C1 segment of cervical spinal cord (tissue), 14 donors: ENCODE measurements at places on chromosomes 11 and 22.

DNA sequence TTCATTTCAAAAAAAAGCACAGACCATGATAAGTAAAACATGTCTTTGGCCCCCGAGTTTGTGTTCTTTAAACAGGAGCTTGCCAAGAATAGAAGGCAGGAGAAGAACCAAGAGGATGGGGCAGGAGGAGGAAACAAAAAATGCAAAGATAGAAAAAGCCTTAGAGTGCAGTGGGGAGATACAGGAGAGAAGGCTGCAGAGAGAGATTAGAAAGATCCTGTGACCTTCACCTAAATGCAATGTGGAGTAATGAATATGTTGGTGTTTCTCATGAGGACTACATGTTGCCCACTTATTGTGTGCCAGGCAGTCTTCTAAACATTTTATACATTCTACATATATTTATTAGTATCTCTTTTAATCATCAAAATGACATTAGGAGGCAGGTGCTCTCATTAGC is 2.3 kb upstream of the APLNR start:
- DNase-seq: no peak

DNA sequence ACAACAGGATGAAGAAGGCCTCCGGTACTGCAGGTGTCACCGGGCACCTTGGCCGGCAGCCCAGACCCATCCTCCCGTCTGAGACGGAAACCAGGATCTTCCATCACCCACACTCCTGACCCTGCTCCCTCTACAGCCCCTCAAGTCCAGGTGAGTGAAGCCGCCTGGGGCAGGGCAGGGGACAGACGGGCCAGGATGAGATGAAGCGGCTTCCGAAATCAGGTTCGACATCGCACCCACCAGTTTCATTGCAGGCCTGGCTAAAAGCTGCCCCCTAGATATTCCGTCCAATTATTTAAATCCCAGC is 639.1 kb downstream of the TBC1D22A start:
- DNase-seq: no peak

GRCh38 chr11:124716591-124716990 is 23.2 kb upstream of the NRGN start:
- DNase-seq: no peak

DNA sequence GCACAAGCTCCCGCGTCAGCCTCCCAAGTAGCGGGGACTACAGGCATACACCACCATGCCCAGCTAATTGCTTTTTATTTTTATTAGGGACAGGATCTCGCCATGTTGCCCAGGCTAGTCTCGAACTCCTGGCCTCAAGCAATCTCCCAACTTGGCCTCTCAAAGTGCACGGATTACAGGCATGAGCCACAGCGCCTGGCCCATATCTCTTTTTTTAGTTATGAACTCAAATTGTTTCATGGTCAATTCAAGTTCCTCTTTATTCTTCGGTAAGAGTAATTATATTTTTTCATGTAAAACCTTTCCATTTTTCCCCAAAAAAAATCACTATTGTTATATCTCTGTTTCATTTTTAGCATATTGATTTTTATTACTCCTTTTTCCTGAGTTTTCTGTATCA is 25.5 kb downstream of the FCHSD2 start:
- no peak for DNase-seq

GRCh38 chr11:87878373-87878825 is 296.8 kb downstream of the RAB38 start:
- DNase-seq: no peak

- DNase-seq: no peak
Measured at GRCh38 chr22:38965614-38966379, 8.4 kb downstream of the APOBEC3A start.

DNA sequence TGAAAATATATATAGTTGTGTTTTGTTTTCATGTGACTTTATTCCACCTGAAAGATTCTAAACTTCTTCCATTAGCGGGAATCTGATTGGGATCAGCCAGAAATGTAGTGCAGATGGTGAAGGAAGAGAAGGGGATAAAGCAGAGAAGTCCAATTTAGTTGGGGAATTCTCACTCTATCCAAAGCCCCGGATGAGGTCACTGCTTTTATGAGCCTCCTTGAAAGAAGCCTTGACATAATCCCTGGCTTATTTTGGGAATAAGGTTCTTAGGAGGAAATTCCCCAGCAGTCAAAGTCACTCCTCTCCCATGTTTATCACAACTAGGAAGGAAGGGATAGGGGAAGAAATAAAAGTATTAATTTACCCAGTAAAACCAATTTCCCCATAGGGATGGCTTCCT is 41.1 kb downstream of the OSBP start:
- no peak for DNase-seq

- no peak for DNase-seq
Measured at GRCh38 chr22:37080438-37080837, 28.9 kb downstream of the KCTD17 start.

- no peak for DNase-seq
Measured at GRCh38 chr11:60771879-60772525, 13.1 kb upstream of the MS4A10 start.

GRCh38 chr11:73182824-73183321 is 35.2 kb upstream of the P2RY2 start:
- no peak for DNase-seq

GRCh38 chr11:122668562-122669090 is 13.1 kb downstream of the UBASH3B start:
- DNase-seq: no peak

GRCh38 chr11:74220376-74220775 is 49.3 kb downstream of the PPME1 start:
- no peak for DNase-seq

DNA sequence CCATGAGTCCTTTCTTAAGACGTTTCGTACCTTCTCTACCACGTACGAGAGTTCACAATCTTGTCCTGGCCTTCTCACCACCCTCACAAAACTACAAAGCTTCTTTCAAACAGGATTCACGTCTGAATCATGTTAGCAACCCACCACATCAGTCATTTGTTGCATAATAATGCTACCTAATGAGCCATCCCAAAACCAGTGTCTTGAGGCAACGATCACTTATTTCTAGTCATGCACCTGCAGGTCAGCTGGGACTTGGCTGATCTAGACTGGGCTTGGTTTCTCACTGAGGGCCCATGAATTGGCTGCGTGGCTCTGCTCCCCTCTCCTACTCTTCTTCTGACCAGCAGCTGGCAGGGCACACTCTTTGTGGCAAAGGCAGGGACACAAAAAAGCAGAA is 28.3 kb downstream of the LARGE1 start:
- DNase-seq: no peak

GRCh38 chr11:107397357-107397756 is 60.3 kb downstream of the CWF19L2 start:
- DNase-seq: no peak

- DNase-seq: peak; percentile 5
Measured at GRCh38 chr11:8168485-8169257, at the start of gene RIC3. RIC3 (minus strand) TSS chr11:8169025; CDS start chr11:8168989, 36 bp downstream.

DNA sequence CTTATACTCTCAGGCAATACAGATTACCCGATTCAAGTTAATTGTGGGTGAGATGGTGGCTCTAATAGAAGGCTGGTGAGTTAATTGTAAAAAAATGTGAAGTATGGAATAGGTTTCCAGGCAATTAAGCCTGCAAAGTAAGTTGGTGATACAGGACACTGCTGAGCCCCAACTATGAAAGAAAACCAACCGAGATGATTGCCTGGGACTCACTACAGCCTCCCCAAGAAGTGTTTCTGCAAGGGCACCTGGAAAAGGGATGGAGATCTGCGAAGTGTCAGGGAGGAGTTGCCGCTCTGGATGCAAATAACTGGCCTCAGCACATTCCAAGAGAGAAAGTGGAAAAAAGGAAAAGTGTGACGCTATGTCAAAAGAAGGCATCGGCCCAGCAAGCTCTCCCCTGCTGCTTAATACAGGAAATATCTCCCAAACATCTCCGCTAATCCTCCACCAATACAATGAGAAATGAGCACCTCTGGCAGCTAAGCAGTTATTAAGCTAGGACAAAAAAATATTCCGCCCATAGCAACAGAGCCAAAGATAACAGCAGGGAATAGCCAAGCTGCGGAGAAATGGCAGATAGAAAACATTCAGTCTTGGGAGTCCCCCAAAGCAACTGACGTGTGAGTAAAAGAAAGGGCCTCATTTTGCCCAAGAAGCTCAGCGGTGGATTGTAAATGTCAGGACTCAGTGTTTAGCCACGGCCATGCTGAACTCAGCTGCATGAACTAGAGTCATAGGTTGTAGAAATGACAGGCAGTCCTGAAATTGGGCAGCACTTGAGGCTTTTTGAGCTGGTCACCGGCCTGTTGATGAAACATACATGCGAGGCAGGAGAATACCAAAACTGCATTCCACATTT is 133.7 kb downstream of the SNX19 start:
- DNase-seq: no peak

- DNase-seq: no peak
Measured at GRCh38 chr11:25535467-25536272, 796.3 kb upstream of the ANO3 start.

DNA sequence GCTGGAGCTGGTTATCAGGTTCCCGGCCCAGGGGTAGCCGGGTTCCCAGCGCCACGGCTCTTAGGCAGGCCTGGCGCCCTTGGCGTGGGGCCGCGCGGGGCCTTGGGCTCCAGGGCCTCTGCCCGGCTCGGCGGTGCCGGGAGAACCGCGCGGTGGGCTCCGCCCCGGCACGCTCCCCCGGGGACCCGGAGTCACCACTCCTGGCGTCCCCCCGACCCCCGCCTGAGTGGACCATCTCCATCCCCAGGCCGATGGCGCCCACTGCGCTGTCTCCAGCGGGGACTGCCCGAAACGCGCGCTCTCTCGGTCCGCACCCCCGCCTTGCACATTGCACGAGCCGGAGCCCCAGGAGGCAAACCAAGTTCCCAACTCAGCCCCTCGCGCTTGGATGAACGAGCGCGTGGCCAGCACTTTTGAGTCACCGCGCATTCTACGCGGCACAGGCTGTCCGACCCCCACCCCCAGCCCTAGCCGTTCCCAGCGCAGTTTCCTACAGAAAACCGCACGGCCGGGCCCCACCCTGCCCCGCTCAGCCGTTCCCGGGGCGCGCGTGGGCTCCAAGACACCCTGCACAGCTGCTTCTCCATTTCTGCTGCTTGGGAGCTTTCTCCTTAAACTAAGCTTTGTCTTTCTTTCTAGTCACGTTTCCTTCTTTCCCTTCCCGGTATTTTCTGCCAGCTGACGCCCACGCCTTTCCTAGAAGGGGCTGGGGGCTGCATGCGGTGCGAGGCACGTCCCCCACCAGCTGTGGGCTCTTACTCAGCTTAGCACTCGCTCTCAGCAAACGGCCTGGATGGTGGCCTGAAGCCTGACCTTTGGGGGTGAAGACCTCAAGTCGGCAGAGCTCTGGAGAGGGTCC is 650 bp upstream of the CHID1 start:
- DNase-seq: no peak

- no peak for DNase-seq
Measured at GRCh38 chr11:69388661-69389060, 92.8 kb upstream of the LINC01488 start.

GRCh38 chr11:43834286-43834685 is 46.3 kb upstream of the ALKBH3 start:
- DNase-seq: no peak

GRCh38 chr11:107198490-107199007 is 180.3 kb upstream of the GUCY1A2 start:
- DNase-seq: no peak

GRCh38 chr11:71472357-71472885 is 19.4 kb downstream of the NADSYN1 start:
- no peak for DNase-seq

DNA sequence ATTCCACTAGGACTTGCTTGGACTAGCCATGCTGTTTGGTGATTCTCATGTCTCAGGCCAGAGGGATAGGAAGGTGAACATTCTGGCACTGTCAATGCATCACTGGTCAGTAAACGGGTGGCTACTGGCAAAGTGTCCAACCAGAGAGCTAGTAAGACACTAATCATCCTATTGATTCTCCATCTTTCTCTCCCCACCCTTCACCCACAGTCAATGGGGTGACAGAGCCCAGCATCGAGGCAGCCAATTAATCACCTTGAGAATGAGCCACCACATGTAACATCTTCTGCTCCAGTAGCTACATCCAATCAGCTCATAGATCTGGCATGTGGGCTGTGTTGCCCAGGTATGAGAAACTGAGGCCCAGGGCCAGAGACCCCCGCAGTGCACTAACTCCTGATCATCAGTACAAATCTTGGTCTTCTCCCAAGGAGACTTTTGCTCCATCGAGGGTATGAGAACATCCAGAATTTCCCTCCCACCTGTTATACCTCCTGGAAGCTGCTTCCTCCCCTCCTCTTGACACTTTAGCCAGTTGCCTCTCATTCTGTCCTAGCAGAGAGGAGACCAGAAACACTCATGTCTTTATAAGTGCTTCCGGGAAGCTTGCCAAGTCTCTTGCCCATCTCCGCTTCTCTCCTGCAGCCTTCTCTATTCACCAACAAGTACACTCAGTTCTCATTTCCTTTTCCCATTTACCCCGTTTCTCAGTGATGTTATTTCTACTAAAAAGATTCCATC is 17.0 kb downstream of the HTR3A start:
- DNase-seq: no peak

GRCh38 chr11:45739866-45740265 is 65.1 kb upstream of the SLC35C1 start:
- no peak for DNase-seq

DNA sequence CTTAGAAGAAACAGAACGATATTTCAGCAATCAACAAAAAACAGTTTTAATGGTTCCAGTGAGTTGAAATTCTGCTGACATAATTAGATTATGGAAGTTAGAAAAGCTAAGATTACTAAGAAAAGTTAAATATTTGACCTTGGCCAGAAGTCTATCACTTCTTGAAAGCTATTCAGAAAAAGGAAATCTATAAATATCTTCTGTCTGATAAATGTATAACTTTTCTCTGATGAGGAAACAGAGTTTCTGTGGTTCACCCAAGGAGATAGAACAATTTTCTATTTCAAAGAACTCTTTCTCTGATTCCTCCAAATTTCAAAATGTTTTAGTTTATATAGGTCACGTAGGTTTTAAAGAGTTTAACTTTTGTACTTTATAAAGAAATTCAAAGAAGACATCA is 438.4 kb upstream of the CHORDC1 start:
- DNase-seq: no peak

- peak; percentile 61 for DNase-seq
Measured at GRCh38 chr11:2945031-2945756, 16.0 kb upstream of the PHLDA2 start.

DNA sequence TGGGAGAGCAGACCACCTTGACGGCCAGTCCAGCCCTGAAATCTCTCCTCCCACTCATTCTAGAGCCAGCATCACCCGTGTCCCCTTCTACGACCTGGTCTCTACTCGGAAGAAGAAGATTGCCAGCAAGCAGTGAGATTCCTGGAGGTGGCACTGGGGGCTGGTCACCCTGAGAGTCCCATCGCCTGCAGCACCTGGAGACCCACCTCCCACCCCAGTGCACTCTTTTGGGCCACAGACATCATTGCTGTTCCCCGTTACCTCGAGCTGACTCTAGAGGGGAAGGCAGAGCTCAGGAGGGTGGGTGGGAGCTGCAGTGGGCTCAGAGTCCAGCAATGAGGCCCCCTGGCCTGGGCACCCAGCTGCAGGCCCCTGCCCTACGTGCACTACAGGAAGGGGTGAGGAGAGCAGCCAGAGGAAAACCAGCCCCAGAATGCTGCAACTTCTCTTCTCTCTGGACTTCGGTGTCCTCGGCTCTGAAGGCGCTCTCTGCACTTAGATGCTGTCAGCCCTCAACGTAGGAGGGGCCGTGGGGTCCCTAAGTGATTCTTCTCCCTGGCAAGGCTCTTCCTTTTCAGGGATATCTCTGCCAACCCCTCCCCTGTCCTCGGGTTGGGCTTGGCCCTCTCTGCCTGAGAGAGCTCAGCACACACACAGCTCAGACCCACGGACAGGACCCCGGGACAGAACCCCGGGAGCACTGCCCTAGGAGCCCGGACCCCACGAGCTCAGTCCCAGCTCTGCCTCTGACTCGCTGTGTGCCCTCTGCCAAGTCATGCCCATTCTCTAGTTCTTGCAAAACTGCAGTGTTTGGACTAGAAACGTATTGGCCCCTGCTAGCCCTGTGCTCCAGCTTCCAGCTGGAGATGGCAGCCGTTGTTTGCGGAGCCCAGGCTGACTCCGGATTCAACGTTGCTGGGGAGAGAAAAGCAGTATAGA is 31.3 kb downstream of the CYTH4 start:
- no peak for DNase-seq
